ENCODE measurements at places on chromosomes 16 and 17.
A peak's percentile ranks its signal among the peaks of the same experiment; 100 is the strongest.

GRCh38 chr16:51262428-51262827, 111.4 kb upstream of the SALL1 start:
- DNase-seq = no peak

- peak; percentile 94 for DNase-seq
Observed at GRCh38 chr17:48026502-48027321, 10.9 kb downstream of the COPZ2 start.

DNA sequence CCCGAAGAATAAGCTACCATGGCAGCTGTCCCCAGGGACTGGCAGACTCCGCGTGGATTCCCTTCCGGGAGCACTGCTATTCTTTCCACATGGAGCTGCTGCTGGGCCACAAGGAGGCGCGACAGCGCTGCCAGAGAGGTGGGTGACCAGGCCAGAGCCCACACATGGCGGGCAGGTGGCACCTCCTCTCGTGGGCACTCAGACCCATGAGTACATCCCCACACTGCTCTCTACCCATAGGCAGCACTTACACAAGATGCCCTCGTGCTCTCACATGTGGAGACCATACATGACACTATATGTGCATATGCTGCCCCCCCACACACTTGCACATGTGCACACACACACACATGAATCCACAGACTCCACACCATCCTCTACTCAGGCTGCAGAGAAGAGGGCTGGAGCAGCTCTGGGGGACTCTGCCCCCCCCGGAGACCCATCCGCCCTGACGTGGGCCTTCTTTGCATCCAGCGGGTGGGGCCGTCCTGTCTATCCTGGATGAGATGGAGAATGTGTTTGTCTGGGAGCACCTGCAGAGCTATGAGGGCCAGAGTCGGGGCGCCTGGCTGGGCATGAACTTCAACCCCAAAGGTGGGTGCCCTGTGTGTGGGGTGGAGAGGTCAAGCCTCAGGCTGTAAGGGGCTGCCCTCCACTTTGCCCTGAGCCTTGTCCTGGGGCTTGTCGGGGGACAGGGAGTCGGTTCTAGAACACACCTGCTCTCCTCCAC, 62.9 kb downstream of the MRC2 start:
- DNase-seq = no peak

GRCh38 chr17:78759969-78760352, 22.1 kb downstream of the CYTH1 start:
- no peak for DNase-seq

DNA sequence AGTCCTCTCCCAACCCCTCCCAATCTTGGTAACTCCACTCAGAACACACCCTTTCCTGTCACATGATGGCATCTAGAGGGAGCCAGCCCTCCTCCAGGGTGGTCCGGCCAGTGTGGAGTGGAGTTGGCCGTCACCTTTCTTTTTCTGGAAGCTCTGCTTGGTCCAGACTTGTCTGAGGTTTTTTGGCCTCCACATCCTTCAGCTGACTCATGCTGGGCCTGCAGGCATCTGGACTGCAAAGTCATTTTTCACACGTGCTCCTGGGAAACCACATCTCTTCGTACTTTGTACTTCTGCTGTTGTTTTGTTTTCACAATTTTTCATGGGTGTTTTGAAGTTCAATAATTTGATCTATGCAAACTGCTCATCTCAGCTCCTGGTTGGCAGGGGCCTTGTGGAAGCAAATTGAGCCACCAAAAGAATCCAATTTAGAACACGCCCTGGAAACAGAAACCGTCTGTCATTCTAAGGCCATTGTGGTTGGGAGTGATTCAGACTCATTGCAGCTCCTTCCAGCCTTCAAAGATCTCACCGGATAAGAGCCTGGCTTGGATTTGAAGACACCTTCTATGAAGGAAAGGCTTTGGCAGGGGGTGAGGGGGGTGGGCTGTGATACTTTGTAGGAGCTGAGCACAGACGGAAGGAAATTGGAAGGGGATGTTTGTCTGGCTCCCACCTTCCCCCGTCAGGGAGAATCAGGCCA, 42.4 kb upstream of the NF1 start:
- DNase-seq = no peak

DNA sequence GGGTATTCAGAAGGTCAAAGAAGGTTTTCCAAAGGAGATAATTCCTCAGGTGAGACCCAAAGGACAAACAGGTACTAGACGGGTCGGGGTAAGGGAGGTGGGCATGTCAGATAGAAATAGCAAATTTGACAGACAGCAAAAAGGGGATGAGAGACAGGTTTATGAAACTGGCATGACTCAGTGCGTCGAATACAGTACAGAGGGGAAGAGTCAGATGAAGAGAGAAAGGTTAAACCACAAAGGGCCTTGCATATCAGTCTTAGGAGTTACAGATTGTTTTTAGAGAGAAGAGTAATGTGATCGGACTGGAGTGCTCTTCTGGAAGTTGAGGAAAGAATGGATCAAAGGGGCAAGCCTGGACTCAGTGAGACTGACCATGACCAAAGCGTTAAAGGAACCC, 88.4 kb downstream of the ZZEF1 start:
- DNase-seq = no peak
